ENCODE measurements at places on chromosomes 1 and 21.

GRCh38 chr1:31535561-31535960 lies 40.8 kb upstream of the TINAGL1 start:
- no peak for ATAC-seq

GRCh38 chr21:45251635-45252447 lies 35.9 kb downstream of the POFUT2 start:
- ATAC-seq: no peak

GRCh38 chr1:206839857-206840256 lies 25.6 kb upstream of the IL20 start:
- ATAC-seq: no peak

DNA sequence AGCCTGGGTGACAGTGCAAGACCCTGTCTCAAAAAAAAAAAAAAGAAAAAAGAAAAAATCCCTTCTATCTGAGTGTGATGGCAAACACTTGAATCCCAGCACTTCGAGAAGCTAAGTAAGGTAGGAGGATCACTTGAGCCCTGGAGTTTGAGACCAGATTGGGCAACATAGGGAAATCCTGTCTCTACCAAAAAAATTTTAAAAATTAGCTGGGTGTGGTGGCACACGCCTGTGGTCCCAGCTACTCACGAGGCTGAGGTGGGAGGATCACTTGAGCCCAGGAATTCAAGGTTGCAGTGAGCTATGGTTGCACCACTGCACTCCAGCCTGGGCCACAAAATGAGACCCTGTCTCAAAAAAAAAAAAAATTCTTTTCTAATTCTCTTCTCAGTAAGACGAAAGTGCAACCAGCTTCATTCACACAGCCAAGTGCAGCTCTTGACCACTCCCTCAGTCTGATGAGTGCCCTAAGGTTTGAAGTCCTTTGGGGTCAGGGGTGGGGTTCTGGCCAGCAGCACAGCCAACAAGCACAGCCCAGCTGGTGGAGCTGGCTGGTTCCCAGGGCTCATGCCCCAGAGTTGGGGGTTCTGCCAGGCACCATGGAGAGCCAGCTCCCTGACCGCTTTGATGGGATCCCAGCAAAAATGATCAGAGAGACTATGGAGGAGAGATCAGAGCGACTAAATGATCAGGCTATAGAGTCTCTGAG lies 8.0 kb downstream of the SLC2A5 start:
- ATAC-seq: no peak

GRCh38 chr1:101738475-101738874 lies 258.3 kb downstream of the OLFM3 start:
- ATAC-seq: no peak

- ATAC-seq: no peak
These were observed 197.8 kb downstream of the MATN1 start for GRCh38 chr1:30525631-30525970.
